ENCODE measurements at places on chromosomes 11 and 22. TPM values are rescaled to one million over a fixed set of nuclear protein-coding genes. Genes with fewer than 3 reads are reported as not detected.

The PHLDA2 gene
- 0.65 TPM for total RNA-seq

The ASRGL1 gene
- 4.7 TPM for total RNA-seq

The PHF21B gene
- total RNA-seq, result not detected

The DUSP8 gene
- 10.5 TPM for total RNA-seq

The PRR33 gene
- total RNA-seq, result 5.0 TPM

The TBX10 gene
- total RNA-seq, result 0.41 TPM

The RTN4R gene
- total RNA-seq, result 1.2 TPM

The CATSPERZ gene
- total RNA-seq, result not detected

DNA sequence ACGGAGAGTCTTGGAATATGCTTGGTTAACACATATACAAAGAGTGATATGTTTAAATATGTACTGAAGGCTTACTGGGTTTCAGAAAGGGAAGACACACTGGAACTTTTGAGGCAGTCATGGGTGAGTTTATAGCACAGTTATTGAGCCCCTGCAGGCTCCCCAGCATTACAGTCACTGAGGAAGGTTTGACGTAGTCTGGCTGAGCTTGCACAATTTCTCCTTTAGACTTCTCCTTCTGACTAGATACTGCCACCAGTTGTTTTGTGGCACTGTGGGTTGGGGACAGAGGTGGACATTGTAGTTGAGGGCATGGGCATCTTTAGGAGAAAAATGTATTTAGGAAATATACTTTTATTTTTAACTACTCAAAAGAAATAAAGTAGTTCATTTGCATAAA is 285.4 kb downstream of the C11orf87 start:
- no peak for DNase-seq

DNA sequence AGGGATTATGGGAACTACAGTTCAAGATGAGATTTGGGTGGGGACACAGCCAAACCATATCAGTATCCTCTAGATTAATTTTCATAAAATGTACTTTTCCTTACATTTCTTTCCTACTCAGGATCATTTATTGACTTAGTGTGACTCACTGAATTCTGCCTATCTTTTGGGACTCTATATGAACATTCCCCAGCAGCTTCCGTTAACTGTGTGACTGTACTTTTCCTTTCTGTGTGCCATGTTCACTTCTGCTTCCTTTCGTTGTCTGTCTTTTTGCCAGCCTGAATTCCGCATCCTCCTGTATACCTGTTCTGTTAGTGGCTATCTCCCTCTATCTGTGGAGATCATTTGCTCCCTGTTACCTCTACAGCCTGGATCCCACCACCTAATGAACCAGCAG is 48.8 kb downstream of the SPECC1L start:
- DNase-seq, result no peak

- no peak for DNase-seq
These were observed 31.3 kb upstream of the MYOD1 start for GRCh38 chr11:17687946-17688670.

- no peak for DNase-seq
These were observed 5.7 kb upstream of the PRDM10 start for GRCh38 chr11:130008326-130008725.

DNA sequence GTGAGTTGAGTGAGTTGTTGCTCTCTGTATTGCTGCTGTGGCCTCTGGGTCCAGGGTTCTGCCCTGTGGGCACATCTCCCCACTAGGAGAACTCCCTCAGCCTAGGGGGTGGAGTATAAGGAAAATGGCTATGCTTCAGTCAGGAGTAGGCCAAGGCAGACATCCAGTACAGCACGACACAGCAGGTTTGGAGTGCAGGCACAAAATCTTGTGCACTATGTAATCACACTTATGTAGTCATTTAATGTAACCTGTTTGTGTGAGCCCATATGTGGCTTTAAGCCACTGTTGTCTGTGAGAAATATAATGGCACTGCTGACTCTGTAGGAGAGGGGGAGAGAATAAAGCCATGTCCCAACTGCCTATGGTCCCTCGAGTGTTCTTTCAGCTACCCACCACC is 90.1 kb downstream of the CCDC83 start:
- no peak for DNase-seq

GRCh38 chr11:94574193-94574961 is 7.2 kb downstream of the PIWIL4 start:
- DNase-seq, result no peak

DNA sequence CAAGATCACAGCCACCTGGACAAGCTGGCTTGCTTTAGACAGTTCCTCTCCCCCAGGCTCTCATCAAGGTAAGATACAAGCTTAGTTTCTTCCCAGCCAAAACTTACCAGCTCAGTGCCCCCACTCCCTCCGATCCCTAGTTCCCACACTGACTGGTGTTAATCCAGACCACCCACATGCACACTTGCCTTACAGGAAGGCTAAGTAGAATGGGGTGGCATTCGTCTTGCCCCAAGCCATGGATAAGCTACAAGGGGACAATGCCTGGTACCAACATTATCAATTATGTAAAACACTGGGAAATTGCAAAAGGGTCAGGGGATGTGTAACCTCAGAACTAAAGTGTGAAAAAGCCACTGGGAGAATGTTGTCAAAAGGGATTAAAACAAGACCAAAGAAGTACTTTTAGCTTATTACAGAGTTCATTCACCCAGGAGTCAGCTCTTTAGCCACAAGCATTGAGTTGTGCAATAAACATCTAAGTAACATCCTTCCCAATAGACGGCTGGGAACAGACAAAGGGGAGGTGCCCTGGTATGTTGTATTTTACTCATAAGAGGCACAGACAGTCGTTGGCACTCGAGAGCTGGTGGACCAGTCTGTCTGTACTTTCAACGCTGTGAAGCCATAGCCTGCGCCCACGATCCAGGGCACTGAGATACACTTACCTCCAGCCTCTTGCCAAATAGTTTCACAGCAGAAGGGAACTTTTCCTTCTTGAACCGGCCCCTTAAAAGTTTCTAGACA is 1.1 kb downstream of the DHCR7 start:
- no peak for DNase-seq

DNA sequence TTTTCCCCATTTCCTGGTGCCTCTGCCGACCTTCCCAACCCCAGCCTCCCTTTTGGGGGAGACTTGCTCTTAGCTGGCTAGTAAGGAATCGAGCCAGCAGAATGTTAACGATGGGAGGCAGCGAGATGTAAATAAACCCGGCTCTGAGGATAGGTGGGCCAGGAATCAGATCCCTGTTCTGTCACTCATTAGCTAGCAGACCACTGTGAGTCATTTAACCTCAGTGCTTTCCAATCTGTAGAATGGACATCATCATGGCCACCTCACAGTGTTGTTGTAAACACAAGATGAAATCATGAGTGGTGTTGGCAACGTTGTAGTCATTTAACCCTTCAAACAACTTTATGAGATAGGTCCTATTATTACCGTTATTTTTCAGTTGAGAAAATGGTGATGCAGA is 208.6 kb downstream of the KIRREL3 start:
- DNase-seq, result no peak

DNA sequence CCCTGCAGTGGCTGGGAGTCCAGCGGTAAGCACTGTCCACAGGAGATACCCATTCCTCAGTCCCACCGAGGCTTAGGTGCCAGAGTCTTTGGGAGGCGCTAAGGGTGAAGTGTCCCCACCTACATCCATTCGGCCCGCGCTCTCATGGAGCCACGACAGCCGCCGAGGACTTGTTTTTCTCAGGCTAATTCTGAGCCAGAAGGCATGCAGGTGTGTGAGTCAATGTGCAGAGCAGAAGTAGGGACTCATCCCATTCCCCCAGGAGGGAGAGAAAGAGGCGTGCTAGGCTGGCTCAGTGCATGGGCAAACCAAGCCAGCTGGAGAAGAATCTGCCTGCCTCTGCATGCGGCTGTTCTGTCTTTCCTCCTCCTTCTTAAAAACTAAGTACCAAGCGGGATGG is 46.6 kb downstream of the KCNC1 start:
- DNase-seq, result no peak

DNA sequence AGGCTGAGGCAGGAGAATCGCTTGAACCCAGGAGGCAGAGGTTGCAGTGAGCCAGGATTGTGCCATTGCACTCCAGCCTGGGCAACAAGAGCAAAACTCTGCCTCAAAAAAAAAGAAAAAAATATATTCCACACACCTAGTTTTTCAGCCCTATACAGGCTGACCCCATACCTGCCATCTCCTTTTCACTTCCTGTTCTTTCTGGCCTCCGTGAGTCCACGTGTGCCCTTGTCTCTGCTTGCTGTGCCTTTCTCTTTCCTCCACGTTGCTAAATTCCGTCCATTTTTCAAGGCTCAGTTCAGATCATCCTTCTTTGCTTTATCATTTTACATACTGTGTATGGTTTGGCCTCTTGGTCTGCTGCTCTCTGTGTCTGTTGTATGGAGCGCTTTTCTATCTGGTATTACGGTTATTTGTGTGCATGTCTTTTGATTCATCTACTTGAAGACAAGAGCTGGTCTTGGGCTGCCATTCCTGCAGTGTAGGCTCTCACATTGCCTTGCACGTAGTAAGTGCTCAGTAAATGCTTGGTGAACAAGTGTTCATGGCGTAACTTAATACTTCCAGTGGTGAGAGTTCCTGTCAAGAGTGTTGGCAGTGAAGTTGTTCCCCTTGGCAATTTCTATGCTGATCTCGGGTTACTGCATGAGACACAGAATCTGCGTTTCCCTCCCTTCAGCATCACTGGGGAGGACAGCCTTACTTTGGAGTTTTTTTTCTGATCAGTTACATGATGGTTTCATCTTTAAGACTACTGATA is 57.5 kb downstream of the PTPRJ start:
- DNase-seq, result no peak

DNA sequence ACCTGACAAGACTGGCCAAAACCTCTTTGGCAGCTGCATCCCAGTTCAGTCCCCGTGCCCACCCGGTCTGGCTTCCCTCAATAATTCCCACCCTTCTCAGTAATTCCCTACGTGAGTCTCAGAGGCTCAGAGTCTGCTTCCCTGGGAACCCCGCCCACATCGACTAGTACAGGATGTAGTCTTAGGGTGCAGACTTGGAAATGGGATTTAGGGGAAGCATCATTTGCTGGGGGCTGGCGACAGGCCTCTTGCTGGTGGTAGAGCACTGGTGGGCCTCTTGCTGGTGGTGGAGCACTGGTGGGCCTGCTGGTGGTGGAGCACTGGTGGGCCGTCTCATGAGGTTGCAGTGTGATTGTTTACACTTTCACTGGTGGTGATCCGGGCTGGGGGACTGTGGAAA is 199.5 kb upstream of the B3GAT1 start:
- DNase-seq, result no peak
